ENCODE measurements at places on chromosomes 12 and 14. TPM values are rescaled to one million over a fixed set of nuclear protein-coding genes. Genes with fewer than 3 reads are reported as not detected.

The KLHDC1 gene
- total RNA-seq = not detected

The MGST1 gene
- 235 TPM for total RNA-seq

The BDKRB1 gene
- not detected for total RNA-seq

The ADAMTS20 gene
- 2.1 TPM for total RNA-seq

Data from H9 (cell line).